ENCODE measurements at places on chromosomes 1 and 21.
A peak's percentile ranks its signal among the peaks of the same experiment; 100 is the strongest.

DNA sequence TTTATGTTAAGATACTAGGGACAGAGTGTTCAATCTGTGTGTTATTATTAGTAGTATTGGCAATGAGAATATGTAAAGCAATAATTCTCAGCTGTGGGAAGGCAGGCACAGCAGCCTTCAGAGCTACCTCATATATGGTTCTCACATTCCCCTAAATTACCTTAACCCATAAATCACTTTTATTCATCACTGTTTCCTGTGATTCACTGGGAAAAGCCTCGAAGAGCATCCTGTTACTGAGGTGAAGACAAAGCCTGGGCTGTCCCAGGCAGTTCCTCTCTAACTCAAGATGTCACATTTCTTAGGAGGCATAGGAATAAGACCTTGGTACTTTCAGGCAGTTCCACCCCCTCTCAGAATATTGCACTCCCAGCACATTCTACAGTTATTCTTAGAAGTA lies 965.7 kb downstream of the NCAM2 start:
- DNase-seq, result no peak

- peak; percentile 20 for DNase-seq
Observed at GRCh38 chr1:64861611-64862010, 104.7 kb downstream of the JAK1 start.

DNA sequence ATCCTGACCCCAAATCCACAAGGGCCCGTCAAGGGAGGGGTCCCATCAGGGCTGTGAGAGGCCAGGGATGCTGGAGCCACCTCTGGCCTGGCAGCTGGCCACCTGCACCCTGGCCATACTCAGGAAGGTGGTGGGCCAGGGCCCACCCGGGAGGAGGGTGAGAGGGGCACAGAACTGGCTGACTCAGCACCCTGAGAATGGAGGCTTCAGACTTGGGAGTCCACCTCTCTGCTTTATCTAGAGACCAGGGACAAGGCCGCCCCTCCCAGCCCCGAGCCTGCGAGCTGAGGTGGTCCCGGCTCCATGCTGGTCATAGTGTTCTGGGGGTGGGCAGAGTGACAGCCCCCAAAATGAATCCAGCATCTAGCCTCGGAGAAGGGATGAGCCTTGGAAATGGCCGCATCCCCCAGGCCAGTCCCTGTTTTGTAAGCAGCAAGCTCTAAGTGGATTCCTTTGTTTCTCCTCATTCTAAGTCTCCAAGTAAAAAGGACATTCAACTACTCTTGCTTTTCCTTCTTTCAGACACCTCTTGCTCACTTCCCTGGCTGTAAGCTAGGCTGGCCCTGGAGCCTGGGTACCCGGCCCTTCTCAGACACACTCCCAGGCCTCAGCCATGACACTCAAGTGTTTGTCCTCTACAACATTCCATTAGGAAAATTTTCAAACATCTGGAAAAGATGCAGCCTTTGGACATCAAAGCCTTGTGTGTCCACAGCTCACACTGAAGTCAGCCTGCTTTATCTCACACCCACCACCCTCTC lies 12.3 kb downstream of the WNT3A start:
- no peak for DNase-seq

DNA sequence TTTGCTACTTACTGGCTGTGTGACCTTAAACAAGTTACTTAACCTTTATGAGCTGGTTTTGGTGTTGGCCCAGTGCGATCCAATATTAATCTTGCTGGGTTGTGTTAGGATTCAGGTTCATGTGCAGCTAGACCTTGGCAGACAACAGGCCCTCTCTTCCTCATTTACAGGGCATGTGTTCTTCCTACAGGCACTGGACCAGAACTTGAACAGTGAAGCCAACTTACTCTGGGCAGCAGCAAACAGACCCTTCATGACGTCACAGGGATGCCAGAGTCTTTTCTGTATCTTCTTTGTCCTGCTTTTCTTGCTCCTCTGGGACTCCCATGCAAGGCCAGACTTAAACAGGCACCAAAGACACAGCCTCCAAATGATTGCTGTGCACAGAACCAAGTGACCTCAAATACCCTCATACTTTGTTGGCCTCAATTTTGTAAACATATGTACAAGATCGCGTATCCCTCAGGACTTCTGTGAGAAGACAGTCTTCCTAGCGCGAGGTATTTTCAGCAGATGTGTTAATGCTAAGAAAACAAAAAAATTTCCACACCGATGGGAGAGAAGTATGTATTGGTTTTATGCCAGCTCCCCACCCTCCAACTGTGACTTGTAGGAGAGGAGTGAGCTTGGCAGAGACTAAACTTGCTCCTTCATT lies 73.7 kb downstream of the URB2 start:
- DNase-seq, result peak; percentile 35

DNA sequence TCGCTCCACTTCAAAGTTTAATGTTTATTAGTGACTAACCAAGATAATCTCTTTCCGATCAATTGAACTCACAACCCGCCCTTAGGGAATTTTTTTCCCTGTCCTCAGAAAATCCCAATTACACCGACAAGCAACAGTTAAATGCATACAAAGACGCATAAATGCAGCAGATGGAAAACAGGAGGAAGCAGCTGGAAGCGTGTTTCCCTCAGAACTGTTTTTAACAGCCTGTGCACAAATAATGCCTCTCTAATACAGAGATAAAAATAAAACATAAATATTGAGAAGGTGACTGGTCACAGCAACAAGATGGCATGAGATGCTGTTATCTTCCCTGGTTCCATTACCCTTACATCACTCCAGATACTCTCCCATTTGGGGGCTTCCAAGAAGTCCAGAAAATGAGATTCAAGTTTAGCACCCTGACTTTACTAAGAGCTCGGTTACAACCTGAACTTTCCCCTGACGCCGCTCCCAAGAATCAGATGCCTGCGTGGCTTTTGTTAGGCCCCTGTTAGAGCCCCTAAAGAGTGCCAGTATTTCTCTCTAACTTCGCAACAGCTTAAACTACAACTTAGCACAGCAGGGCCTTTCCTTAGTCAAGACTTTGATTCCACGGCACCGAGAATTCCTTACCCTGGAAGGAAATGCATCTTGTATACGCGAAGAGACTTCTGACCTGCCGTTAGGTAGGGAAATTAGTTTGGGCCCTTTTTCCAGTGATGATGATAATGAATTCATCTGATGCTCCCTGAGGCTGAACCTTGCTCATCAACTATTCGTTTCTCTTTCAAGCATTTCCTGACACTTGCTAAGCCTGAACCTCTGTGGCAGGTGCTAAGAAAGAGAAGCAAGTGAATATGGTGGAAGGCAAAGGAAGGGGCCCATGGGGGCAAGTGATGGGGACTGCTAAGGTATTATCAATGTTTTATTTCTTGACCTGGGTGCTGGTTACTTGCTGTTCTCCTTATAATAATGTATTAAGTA lies 137.7 kb upstream of the SMYD2 start:
- no peak for DNase-seq

DNA sequence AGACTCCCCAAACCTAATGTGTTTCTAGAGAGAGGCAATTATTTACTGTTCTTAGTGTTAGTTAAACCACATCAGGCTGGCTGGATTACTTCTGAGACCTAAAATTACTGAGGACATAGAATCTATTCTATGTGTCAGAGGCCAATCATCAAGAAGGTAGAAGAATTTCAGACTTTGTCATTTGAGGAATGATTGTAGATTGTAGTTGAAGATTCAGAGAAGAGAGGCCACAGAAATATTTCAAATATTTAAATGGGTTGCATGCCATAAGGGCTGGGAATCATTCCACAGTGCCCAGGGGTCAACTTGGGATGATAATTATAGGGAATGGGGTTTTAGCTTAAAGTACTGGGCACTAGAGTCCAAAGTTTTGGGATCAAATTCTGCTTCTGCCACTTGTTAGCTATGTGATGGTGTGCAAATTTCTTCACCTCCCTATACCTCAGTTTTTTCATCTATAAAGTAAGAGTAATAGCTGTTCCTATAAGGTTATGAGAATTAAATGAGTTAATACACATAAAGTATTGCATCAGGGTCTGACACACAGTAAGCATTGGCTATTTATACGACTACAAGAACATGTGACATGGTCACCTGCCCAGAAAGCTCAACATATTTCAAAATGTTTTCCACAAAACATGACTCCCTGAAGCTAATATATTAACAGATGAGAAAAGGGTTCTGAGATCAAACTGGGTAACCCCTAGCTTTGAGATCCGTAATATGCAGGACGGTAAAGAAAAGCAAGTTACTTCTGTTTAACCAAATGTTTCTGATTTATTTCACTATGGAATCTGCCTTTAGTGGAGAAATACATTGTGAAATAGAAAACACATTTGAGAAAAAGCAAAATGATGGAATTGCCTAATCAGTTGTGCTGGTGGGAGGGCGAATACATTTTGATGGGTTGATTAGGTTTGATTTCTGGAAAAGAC lies 69.7 kb upstream of the SPAG17 start:
- no peak for DNase-seq

DNA sequence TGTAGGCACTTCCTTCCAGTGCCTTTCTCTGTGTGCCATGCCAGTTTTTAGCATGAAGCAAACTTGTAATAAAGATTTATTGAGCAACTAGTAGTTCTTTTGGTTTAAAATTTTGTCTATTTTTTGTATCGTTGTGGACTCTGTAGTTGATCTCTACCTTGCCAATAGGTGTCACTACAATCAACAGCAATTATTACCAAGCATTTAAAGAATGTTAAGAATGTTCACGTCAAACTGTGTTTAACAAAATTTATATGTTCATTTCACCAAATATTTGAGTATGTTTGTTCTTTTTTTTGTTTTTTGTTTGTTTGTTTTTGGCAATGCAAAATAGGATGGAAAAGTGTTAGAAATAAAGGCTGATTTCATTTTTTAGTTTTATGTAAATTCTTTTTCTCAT lies 208.1 kb downstream of the PATJ start:
- DNase-seq, result no peak

DNA sequence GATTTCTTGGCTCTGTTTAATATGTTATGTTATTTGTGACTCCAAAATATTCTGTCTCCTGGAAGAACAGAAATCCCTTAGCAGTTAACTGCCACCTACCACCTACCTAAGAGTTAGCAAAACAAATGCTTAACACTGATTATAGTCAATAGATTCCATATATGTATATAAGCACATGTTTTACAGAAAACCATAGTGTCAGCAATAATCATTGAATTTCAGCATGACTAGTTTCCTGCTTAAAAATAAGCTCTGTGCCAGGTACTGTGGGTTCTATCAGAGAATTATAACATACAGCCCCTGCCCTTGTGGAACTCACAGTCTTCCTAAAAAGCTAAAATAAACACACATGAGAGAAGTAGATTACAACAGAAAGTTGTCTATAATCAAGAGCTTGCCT lies 561.9 kb upstream of the CAMK1G start:
- DNase-seq, result no peak

GRCh38 chr21:34894401-34894800 lies 154.7 kb downstream of the RUNX1 start:
- no peak for DNase-seq

GRCh38 chr1:24415910-24416665 lies 486 bp downstream of the NIPAL3 start:
- DNase-seq, result peak; percentile 26

DNA sequence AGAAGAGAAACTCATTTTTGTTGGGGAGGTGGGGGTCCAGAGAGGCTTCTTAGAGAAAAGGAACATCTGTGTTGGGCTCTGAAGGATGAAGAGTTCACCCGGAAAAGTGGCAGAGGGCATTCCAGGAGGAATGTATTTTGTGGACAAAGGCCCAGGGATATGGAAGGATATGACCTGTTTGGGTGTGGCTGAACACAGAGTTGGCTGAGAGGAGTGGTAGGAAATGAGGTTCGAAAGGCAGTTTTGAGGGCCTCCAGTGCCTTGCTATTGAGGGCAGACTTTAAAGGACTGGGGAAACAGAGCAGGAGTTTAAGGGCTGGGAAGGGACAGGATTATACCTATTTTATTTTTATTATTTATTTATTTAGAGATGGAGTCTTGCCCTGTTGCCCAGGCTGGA lies 27.3 kb upstream of the WASF2 start:
- DNase-seq, result no peak

- DNase-seq, result no peak
Observed at GRCh38 chr1:89545264-89546038, 20.8 kb downstream of the LRRC8B start.

DNA sequence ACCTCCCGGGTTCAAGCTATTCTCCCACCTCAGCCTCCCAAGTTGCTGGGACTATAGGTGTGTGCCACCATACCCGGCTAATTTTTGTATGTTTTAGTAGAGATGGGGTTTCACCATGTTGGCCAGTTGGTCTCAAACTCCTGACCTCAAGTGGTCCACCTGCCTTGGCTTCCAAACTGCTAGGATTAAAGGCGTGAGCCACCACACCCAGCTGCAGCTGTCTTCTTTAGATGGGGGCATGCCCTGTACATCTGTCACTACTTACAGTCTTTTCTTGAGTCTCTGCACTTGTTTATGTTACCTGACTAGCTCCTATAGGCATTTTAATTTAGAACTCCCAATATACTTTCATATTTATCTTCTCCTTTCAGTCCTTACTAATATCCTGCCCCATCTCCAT lies 64.2 kb downstream of the SELENOF start:
- no peak for DNase-seq

GRCh38 chr1:11877074-11877473 lies 18.3 kb upstream of the NPPB start:
- no peak for DNase-seq

GRCh38 chr1:117001254-117001927 lies at the start of gene CD101:
Gene CD101, plus strand, starts transcription at chr1:117001760. Its CDS starts 58 bp downstream, at chr1:117001818.
- DNase-seq, result no peak

GRCh38 chr1:192474080-192474683 lies 101.4 kb upstream of the RGS1 start:
- peak; percentile 45 for DNase-seq

GRCh38 chr1:70044832-70045231 lies 160.5 kb downstream of the LRRC40 start:
- DNase-seq, result peak; percentile 74

GRCh38 chr1:204462229-204462561 lies 32.4 kb downstream of the PIK3C2B start:
- DNase-seq, result no peak

DNA sequence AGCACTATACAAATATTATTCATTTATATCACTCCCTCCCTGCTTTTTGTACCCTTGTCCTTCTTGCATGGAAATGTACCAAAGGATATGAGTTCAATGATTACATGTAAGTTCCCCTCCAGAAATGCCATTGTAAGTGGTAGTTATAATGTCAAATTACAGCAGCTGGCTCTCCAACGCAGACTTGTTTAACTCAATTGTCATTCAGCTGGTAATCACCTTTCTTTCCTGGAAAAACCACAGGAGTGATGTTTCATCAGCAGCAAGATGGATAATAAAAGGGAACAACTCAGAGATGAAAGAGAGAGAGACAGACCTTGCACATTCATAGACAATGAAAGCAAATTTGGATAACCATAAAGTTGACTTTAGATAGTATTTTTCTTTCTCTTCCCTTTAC lies 578.6 kb upstream of the PBX1 start:
- no peak for DNase-seq

DNA sequence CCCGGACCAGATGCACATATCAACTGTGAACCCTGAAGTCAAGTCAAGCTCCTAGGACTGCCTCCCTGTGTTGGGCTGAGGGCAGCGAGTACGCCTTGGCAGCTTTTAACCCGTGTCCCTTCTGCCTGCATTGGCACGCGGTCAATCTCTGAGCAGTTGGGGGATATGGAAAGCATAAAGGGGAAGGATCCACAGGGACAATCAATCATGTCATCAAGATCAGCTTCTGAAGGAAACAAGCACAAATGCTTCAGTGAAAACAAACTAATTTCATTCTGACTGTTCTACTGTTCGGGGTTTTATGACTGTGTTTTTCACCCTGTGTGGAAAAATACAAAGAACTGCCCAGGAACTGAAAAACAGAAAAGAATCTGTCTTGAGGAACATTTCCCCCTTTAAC lies 106.2 kb downstream of the RUNX1 start:
- DNase-seq, result no peak
